ENCODE measurements at places on chromosomes 6 and 20.
A peak's percentile ranks its signal among the peaks of the same experiment; 100 is the strongest.

- DNase-seq: no peak
These were observed 55.4 kb downstream of the SMOC2 start for GRCh38 chr6:168496139-168496996.

DNA sequence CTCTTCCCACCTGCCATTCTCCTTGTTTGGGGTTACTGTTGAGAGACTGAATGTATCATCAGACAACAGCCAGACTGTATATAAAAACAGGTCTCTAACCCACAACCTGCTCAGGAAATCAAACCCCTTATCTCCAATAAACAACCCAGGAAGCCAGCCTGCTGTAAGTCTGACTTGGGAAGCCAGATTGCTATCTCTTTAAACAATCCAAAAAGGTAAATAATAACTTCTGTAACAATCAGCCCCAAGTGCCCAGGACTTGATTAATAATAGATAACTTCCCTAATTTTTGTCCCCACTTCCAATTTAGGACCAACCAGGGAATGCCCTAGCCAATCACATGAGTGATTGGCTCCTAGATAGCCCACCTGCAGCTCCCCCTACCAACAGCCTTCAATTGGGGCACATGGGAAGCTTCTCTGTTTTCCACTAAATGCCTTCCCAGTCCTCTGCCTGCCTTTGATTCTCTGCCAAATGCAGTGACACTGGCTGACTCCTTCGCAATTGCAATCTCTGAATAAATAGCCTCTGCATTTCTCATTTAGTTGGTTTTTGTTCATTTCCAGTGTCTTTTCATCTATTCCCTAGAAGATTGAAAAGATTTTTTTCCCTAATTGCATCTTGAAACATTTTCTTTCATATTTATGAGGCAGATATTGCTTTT is 117.1 kb upstream of the TAB2 start:
- no peak for DNase-seq

DNA sequence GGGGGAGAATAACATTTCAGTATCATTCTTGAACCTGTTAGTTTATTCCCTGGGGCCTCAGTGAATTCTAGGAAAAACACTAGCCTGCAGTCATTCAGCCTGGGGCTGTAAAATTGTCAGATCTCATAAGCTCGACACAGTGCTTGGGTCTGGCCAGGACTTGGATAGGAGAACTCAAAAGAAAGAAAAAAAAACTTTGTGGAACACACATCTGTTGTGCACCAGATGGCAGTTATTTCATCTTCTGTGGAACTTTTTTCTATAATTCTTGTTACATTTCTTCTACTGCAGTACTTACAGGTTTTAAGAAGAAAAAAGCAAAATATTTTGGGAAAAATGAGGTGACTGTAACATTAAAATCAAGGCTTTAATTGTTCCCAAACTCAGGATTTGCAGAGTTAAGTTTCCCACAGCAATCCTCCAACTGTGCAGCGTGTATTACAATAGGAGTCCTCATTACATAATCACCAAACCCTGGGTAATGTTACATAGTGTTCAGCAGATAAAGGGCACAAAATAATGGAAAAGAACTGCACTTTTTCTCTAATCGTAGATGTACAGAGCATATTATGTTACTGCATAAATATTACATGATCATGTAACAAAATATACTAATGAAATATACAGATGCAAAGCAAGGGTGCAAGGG is 531.1 kb upstream of the CITED2 start:
- no peak for DNase-seq

DNA sequence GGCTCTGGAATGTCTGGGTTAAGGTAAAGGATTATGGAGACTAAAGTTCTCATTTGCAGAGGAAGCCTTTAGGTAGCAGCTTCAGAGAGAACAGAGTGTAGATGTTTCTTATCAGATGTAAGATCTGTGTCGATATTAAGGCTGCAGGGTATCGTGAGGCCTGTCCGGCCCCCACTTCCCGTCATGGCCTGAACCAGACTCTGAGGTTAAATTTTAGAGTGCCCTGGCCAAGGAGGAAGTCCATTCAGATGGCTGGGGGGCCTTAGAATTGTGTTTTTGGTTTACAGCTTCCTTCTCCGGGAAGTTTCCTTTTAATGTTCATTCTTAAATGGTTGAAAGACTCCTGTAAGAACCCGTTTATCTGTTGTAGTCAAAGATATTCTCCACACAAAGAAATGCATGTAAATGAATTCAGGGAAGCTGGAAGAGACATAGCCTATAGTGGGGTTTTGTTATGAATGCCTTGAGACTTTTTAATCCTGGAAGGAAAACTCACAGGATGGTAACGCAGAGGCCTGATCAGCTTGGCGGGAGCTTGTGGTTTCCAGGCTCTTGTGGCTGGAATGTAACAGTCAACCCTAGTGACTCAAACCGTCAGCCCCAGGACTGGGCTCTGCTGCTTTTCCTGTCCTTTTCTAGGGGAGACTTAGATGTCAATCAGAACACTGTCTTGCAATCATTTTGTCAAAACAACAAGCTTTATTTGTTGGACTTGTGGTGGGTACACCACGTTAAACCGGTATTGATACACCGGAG is 34.7 kb downstream of the KIF25 start:
- peak; percentile 61 for DNase-seq

- no peak for DNase-seq
These were observed 14.6 kb upstream of the TMEM181 start for GRCh38 chr6:158545043-158545966.

DNA sequence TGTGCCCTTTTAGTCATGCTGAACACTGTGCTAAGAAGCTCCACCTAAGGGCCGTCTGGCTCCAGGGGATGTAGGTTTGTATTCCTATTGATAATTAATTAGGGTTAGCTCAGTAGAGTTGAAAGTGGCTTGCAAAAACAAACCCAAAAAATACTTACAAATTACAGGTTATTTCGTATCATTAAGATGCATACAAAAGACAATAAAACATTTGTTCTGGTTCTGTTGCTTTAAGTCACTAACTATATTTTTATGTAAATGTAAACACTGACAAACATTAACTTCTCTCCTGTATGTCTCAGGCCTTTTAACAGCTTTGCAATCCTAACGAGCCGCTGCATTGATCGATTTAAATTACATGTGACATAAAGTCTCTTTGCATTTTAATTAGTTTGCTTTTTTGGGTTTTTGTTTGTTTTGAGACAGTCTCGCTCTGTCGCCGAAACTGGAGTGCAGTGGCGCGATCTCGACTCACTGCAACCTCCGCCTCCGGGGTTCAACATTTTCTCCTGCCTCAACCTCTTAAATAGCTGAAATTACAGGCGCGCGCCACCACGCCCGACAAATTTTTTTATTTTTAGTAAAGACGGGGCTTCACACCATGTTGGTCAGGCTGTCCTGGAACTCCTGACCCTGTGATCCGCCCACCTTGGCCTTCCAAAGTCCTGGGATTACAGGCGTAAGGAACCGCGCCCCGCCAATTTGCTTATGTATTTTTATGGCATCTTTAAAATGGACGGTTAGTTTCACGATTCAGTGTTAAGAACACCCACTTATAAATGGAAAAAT is 110.9 kb downstream of the HFE start:
- peak; percentile 49 for DNase-seq

DNA sequence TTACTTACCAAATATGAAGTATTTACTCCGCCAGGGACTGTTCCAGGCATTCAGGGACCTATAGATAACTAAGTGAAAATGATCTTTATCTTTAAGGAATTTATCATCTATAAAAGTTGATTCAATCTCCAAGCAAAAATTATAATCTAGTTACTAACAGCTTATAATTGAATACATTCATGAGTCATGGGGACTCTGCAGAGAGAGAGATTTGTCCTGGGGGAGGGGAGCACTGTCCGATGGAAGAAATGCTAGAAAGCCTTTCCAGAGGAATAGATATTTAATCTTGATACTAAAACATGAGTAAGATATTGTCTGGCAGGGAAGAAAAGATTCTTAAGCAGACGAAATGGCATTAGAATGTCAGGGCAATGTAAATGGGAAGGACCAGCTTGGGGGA is 139.3 kb downstream of the CD164 start:
- no peak for DNase-seq

GRCh38 chr20:37265152-37265551 is 3.5 kb upstream of the GHRH start:
- no peak for DNase-seq

- no peak for DNase-seq
These were observed 373.5 kb downstream of the ZFAND3 start for GRCh38 chr6:38193051-38193450.

DNA sequence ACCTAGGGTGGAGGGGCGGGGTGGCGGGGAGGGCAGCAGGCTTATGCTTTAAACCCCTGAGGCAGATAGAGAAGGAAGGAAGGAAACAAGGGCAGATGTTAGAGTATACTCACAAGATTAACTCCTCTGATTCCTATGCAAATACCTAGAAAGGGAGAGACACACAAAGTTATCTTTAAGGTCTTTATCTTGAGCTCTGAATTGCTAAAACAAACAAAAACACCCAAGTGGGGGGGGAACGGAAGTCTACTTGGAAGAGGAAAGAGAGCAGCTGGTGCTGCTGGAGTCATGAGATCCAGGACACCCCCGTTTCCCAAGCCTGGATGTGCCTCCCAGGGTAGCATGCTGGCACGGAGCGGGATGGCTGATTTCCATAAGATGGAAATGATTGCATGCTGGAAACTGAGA is 43.4 kb downstream of the PLAGL1 start:
- DNase-seq: peak; percentile 57

GRCh38 chr6:116596815-116597214 is 19.5 kb upstream of the RSPH4A start:
- peak; percentile 37 for DNase-seq

- no peak for DNase-seq
These were observed 53.8 kb upstream of the POLR1H start for GRCh38 chr6:30007132-30007764.
